H1 (cell line): ENCODE measurements at places on chromosomes 13 and 19. TPM values are rescaled to one million over a fixed set of nuclear protein-coding genes. Genes with fewer than 3 reads are reported as not detected.

Gene SOHLH2
- 9.7 and 10.3 TPM in 2 replicates for total RNA-seq

Gene SMIM17
- not detected in 2 replicates for total RNA-seq

DNA sequence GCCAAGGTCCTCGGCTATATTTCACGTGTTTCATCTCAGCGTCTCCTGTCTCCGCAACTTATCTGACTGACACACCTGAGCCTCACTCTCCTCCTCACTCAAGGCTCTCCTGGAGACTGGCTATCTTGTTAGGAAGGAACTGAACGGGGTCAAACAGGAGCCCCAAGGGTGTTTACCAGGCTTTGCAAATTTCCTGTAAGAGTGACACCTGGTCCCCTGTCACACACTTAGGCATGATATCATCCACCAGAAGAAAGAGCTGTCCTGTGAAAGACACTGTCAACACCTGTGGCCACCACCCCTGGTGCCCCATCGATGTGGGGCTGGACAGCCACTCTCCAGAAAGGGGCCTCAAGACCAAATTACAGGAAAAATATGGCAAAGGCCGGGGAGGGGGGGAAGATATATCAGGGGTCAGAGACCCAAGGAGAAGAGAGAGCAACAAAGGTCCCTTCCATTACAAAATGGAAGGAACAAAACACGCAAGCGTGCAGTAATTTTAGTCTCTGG is 2.9 kb downstream of the CD70 start:
- peak; percentile 45 for DNase-seq

DNA sequence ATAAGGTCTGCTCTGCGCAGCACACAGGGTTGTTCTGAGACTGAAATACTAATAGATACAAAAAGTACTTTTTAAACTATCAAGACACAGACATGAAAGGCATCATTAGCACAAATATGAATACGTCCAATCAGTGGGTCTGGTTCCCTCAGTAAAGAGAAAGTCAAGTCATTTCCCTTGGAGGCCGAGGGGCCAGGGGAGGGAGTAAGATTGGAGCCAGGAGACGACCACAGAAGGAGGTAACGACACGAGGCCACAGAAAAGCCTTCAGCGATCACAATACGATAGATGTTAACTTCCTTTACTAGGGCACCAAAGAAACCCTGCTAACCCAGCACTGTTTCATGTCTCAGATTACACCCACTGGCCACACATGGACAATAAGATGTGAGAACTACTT is 5.3 kb downstream of the CARS2 start:
- DNase-seq = no peak

DNA sequence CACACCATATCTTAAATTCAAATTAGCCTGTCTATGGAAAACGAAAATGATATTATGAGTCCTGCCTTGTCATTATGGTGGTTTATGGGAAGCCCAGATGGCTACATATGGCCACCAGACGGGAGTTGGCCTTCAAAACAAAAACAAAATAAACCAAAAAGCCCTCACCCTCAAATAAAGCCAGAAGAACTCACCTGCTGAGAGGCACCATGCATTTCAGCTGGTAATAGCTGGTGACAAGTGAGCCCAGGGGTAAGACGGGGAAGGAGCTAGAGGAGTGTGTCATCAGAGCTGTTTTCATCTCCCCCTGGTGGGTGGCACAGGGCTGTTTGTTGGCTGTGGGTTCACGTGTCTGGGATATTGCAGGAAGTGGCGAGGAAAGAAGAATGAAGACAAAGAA is 152.9 kb downstream of the EFNB2 start:
- no peak for DNase-seq
